ENCODE measurements at places on chromosomes 4 and X.

GRCh38 chr4:155929833-155930232 is 23.8 kb downstream of the CTSO start:
- no peak for DNase-seq

DNA sequence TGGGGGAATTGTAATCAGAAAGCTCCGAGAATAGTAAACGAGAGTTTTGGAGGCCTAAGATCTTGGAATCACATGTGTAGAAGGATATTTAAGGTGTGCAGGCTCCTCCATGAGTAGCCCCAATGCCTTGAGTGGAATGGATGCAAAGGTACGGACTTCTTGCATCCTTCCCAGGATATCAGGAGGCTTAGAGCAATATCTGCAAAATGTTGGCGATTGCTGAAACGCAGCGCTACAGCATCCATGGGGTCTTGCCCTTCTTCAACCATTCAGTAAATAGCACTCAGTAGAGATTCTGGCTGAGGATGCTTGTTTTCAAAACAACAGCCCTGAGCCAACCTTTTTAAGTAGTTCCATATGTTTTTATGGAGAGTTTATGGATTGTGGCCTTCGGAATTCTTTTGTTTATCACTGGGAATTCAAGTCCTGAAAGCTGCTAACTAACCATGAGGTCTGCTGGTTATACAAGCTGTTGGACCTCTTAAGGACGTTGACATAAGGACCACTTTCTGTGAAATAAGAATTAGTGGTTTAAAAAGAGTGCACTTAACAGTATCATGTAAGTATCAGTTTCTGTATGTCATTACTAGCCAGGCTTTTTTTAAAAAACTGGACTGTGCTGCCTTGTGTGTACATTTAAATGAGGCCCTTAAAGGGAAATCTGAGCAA is 228.8 kb upstream of the PGRMC2 start:
- DNase-seq, result no peak

GRCh38 chrX:115367455-115367854 is 77.9 kb downstream of the LUZP4 start:
- peak; percentile 15 for DNase-seq

DNA sequence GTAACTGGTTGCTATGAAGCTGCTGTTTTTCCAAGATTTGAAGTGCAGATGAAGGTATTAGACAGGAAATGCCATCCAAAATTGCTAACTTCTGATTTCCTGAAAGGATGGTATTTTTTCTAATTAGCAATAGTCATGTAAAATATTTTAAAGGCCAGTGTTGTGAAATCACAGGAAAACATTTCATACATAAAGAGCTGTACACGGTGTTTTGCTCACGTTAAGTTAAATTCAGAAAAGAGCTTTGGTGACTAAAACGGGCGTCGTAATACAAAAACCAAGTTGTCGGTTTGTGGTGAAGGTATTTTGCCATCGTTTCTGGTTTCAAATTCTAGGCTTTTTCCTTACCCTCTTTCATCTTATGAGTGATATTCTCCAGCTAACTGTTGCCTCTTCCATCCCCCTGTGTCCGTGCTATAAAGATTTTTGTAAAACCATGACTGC is 39.8 kb downstream of the AFF1 start:
- peak; percentile 44 for DNase-seq

- DNase-seq, result peak; percentile 23
These were observed 56.2 kb downstream of the SMIM20 start for GRCh38 chr4:25970226-25970675.

GRCh38 chr4:82500435-82501153 is 61.2 kb downstream of the TMEM150C start:
- no peak for DNase-seq

DNA sequence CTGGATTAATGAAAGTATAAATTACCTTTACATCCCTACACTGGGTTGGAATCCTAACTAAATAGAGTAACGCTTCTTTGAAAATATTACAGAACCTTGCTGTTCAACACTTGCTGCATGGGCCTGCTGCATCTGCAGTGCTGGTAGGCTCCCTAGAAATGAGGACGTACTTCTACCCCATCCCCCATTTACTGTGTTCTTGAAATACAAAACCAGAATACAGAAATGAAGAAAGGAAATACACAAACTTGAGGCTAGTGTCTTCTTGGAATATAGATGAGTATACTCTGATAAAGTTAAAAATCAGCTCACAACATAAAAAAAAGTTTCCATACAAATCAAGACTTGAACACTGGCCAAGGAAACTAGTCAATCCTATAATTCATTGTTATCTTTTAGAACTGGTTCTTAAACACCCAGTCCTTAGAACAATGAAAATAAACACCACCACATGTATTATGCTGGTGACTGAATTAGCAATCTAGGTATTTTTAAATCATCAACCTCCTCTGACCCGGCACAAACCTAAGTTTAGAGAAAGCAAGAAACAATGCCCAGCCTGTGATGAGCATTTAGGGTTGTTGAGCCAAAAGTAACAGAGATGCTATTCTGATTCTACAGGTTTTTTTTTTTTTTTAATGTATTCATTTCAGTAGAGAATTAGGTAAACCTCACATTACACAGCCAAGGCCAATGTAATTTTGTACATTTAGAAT is 49.7 kb downstream of the ATP8A1 start:
- DNase-seq, result no peak

- DNase-seq, result no peak
These were observed 45.3 kb upstream of the DDX3X start for GRCh38 chrX:41288641-41289040.

DNA sequence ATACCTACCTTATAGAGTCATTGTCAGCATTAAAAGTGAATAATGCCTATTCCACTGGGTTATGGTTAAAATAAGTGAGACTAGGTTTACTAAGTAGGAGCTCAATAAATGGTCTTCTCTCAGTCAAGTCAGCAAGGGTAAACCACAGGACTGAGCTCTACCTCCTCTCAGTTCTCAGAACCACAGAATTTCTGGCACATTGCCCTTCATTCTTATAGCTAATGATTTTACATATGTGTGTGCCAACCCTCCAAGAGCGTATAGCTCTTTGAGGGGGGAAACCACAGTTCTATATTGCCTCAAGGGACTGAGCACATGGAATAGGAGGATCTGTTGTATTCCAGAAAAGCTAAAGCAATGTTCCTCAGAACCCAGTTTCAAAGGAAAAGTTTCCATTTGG is 124.8 kb downstream of the ATG4A start:
- no peak for DNase-seq

DNA sequence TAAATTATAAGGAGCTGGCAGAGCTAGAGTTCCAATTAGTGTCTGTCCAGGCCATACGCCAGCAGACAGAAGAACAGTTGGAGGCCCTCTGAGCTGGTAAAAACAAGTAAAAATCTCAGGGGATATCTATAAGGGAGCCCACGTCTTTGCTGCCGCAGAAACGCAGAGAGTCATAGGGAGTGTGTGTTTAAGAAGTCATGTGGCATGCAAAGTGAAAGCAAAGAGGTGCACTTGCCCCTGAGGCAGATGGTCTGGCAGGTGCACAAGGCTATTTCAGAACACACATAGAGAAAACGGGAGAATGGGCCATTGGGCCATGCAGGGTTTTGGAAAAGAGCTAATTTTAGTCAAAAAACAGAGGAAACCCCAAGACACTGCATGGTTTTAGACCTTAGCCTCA is 92.7 kb downstream of the NAP1L3 start:
- no peak for DNase-seq

DNA sequence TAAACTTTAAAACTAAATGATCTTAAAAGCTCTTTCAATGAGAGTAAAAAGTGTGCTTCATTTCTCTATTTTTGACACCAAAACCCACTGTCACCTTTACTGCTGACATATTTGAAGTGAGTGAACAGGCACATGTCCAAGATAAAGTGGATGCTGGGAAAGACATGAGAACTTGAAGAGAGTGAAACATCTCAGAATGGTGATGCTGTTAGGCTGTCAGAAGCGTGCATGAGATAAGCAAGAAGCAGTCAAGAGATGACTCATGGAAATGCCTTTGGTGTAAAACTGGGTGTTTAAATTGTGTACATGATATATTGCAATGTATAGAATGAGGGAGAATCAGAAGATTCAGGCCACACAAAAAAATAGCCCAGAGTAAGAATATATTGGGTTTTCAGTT is 21.8 kb upstream of the GBA3 start:
- DNase-seq, result no peak

DNA sequence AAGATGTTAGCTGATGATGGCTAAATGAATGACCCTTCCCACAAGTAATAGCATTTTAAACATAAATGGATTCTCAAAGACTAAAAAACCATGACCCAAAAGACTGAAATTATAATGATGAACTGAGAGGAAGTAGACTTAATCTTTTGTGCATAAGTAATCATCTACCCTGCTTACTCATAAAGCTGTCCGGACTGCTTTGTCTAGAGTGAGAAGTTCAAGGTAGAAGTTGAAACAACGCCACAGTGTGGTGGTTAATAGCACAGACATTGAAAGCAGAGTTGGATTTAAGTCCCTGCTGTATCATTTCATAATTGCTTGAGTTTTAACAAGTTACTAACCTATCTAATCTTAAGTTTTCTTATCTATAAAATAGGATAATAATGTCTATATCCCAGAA is 346.6 kb downstream of the CENPC start:
- DNase-seq, result no peak

DNA sequence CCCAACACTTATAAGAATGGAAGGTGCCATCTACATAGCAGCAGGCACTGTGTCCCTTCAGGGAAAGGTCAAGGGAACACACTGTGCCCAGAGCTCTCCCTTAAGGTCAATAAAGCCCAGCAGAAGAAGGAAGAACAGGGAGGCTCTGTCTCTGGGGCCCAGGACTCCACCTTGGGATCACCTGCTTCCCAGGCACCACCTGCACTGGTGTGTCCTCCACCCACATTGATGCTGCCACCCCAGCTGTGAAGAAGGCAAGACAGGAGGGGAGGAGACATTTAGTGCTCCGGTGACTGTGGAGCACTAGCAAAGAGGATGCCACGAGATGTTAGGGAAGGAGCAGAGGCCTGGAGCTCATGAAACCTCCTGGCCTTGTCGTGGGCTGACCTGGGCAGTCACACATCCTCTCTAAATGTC is 53.4 kb downstream of the FHDC1 start:
- DNase-seq, result no peak
